ENCODE measurements at places on chromosomes 2 and 18.

- DNase-seq: no peak
These were observed 54.7 kb downstream of the UXS1 start for GRCh38 chr2:106139238-106139935.

GRCh38 chr2:12302140-12302539 lies 414.6 kb upstream of the TRIB2 start:
- DNase-seq: no peak

- no peak for DNase-seq
These were observed 155.2 kb downstream of the BCL2 start for GRCh38 chr18:63164396-63164795.

DNA sequence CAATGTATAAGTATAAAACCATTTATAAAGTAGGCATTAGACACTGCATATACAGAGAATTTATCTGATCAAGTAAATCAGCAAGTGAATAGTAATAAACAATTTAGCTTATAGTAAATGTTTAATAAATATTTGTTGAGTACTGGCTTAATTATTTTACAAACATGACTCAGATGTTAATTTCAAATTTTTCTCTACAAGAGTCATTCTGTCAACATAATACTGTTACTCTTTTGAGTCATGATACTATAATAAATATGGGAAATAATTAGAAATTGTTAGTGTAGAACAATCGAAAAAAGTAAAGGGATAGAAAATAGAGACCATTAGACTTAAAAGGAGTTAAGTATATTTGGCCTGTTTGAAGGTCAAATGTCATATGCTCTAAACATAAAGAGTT lies 133.6 kb upstream of the MC4R start:
- DNase-seq: no peak

DNA sequence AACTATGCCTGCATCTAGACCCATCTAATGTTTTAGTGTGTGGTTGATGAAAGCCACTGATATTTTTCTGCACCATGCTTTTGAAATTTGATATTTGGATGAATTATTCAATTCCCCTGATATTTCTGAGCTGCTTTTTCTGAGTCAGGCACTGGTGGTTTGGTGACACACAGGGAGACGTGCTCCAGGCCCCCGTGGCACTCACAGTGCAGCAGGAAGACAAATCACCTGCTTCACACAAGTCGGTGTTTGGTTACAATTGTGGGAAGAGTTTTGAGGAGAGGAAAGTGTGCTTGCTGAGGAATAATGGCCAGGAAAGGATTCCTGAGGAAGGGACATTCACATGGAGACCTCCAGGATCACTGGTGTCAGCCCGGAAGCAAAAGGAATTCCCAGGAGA lies 179.7 kb downstream of the ACKR3 start:
- no peak for DNase-seq

DNA sequence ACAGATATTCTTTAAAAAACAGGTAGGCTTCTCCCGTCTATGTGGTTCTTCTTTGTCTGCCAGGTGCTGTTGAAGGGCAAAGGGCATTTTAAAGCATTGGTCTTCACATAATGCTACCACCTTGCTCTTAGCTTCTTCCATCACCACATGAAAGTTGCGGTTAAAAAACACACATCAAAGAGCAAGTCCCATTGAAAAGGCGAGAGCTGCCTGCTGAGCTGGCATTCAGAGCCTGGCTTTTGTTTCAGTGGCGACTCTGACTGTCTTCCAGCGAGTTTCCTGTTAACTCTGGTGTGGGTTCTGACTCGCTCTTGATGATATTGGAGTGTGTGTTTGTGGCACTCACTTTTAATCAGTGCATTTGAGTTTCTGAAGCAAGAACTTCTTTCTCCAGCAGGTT lies 624.9 kb upstream of the FANCL start:
- DNase-seq: no peak

- no peak for DNase-seq
These were observed 148.6 kb downstream of the COPS8 start for GRCh38 chr2:237234268-237234667.

DNA sequence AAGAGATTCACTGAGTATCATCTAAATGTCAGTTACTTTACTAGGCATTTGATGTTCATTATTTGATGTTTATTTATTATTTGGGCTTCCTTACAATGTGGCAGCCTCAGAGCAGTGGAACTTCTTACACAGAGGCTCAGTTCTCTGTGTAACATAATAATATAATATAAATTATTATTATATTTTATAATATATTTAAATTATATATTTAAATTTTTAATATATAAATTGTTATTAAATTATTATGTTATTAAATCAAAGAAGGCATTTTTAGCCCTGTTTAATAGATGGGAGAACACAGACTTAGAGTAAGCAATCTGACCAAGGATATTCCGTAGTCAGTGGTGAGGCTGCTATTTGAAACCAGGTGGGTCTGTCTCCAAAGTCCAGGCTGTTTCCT lies 315.3 kb upstream of the SKOR2 start:
- no peak for DNase-seq

All from activated T-helper 1 cell treated with Interleukin-2 at 50 U/mL for 16 hours (primary cell).